ENCODE measurements at places on chromosomes 5 and 9.

DNA sequence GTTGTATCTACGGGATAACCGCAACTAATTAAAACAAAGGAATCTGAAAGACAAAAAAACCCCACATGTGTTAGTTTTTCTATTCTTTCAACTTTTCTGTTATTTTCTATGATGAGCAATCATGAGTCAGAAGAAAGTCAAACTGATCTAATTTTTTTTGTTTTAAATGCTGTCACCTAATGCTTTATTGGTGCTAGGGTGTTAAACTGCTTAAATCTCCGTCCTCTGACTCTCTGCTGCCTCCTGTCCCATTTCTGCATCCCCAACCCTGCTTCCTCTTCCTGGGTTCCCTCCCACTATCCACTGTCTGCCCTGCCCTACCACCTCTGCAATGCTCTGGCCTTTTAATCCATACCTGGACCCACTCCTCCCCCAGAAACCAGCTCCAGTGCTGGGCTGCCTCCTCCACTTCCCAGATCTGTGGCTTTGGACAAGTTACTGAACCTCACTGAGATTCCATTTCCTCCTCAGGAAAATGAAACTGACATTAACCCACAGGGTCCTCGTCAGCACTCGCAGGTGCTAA lies 15.7 kb downstream of the PTPN3 start:
- DNase-seq: peak; percentile 31

DNA sequence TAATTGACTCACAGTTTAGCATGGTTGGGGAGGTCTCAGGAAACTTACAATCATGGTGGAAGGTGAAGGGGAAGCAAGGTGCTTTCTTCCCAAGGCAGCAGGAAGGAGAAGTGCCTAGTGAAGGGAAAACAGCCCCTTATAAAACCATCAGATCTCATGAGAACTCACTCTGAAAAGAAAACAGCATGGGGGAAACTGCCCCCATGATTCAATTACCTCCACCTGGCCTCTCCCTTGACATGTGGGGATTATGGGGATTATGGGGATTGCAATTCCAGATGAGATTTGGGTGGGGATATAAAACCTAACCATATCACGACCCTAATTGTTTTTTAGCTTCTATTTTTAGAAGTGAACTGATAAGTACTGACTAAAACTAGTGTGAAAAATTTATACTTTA lies 1377.5 kb upstream of the DMAC1 start:
- no peak for DNase-seq

- DNase-seq: no peak
Measured at GRCh38 chr9:27632254-27632653, 59.0 kb upstream of the C9orf72 start.

GRCh38 chr9:4098031-4098430 lies 201.8 kb downstream of the GLIS3 start:
- DNase-seq: no peak

DNA sequence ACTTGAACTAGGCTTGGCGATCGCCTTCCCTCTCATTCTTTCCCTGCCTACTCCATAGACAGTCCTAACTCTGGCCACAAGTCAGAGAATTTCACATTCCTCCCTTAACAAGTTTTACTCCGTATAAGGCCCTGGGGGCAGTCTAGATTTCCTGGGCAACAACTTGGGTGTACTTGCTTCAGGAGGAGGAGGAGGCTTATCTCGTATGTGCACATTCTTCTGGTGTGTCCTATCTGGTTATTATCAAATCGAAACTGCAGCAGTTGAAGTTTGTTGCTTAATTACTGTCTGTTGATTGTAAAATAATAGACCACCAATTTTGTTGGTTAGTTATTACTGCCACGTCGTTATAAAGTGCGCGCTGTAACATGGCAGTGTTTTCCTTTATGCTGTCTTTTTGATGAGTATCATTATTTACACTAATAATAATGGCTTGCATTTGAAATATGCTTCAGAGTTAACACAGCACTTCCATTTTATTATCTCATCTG lies 42.0 kb downstream of the PIP5K1B start:
- no peak for DNase-seq

GRCh38 chr5:142670804-142671203 lies 15.1 kb downstream of the FGF1 start:
- no peak for DNase-seq

- no peak for DNase-seq
Measured at GRCh38 chr5:120872297-120872696, 408.2 kb downstream of the PRR16 start.

DNA sequence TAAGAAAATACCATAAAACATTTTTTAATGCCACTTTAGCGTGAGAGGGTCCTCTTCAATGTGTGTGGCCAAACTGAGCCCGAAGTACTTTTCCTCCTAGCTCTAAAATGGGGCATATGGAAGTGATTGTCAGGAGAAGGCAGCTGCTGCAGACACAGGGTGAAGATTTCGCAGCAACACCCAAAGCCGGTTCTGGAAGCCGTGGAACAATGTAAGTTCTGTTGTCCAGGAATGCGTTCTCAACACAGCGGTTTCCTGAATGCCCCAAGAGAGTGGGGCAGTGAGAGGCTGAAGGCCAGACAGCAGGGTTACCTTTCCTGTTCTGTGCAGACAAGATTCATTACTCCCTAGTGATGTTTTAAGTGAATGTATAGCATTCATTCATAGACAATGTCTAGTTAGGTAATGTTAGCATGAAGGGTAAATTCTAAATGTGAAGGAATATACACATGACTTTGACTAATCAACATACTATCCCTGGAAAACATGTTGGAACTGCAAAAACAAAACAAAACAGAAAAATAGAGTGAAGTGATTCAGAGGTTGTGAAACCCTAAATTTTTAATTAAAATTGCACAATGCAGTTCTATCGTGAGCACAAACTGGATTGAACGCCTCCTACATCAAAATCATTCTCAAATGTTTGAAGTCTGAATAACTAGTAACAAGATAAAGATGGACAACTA lies 197.0 kb upstream of the SEMA6A start:
- no peak for DNase-seq

DNA sequence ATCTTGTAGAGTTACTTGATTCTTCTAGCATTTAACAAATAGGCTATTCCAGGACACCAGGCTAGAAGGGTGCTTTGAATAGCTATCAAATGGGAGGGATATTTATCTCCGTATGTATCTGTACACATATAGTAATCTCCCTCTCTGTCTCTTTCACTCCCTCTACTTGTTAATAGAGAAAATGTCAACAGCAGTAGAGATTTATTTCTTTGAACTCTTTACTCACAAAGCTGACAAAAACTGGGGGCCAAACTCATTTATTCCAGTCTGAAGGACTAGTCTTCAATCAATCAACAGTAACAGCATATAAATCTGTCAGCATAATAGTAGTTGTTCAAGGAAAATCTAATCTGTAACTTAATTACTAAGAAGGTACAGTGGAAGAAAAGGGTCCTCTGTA lies 78.2 kb upstream of the FER start:
- DNase-seq: no peak

GRCh38 chr5:176533894-176534611 lies 3.1 kb downstream of the RNF44 start:
- DNase-seq: no peak

DNA sequence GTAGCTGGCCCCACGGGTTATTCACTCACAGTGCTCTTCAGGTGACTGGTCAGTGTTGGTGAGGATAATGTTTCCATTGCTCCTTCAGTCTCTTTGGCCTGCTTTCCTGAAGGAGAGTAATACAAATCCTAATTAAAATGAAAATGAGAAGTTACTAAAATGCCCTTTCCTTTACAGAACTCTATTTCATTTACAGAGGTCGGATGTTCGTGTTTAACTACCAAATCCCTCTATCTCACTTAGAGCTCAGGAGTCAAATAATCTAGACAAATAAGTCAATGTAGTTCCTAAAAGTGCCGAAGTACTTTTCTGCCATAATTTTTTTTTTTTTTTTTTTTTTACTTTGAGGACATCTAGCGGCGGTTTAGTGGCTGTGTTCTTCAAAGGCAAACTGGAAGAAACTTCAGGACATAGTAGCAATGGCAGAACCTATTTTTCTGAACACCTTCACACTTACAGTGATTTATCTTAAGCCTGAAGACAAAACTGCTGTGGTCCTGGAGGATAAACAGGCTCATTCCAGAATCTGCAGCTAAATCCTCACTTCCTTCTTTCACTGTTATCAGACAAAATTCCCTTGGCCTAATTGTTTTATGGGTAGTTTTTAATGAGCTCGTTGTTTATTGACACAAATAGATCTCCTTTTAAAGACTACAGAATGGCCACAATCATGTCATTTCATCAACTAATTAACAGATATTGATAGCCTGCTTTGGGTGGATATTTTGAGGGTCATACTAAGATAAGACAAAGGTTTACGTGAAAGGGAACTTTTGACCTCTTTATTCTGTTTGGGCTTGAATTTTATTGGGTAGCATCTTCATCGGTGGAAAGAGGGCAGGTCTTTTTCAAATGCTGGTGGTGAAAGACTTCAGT lies 207.6 kb upstream of the DMRTA1 start:
- peak; percentile 78 for DNase-seq

DNA sequence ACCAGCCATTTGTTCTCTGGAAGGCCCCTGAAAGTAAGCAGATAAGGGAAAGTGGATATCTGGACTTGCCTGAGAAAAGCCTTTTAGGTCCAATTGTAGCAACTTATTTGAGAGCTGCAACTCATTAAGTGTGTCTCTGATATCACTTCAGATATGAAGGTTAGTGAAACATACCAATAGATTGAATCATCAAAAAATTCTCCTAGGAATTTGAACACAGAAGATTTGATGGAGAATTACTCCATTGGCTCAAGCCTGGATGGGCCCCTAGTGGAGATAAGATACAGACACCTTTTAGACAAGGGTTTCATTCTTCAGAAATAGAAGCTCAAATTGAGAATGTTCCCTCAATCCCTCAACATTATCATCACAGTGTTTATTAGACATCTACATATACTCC lies 356.7 kb downstream of the NDUFS4 start:
- DNase-seq: peak; percentile 38

DNA sequence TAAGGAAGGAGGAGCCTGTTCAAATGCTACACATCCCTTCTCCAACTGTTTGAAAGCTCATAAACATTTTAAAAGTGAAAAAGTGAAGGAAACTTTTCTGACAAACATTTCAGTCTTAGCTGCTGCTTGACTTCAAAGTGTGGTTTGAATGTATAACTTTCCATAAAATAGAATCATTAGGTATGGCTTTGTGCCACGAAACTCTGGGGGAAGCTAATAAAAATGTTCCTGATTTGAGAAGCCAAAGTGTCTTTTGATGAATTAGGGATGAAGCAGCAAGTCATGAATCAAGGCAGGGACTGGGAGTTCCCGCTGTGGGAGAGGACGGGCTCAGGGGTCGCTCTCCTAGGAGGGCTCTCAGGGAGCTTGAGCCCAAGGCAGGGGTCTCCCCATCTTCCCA lies 15.3 kb downstream of the MVB12B start:
- DNase-seq: no peak

- peak; percentile 89 for DNase-seq
Measured at GRCh38 chr5:150637245-150638052, 3.0 kb upstream of the SYNPO start.

DNA sequence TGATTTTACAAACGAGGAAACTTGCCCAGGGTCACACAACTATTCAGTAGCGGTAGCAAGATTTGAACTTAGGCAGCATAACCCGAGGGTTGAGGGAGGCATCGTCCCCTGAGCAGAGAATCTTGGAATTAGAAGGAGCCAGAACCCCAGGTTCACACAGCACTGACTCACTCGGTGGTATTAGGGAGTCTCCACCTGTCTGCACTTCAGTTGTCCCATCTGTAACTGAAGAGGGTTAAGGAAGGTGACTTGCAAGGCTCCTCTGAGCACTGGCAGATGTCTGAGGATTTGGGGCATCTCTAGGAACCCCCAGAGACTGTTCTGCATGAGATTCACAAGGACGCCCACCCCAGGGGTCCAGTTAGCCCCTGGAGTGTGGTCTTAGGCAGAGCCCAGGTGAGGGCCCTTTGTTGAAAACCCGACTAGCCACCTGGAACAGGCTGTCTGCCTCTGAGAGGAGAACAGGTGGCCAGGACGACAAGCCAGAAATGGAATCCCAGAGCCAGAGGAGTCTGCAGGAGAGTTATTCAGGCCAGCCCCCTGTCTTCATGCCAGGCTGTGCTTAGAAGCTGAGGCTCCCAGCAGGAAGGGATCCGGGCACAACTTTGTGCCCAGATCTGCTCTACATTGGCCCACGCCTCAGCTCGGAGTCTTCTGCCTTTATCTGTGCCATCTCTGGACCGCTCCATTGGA lies 50.0 kb upstream of the ORM1 start:
- no peak for DNase-seq

DNA sequence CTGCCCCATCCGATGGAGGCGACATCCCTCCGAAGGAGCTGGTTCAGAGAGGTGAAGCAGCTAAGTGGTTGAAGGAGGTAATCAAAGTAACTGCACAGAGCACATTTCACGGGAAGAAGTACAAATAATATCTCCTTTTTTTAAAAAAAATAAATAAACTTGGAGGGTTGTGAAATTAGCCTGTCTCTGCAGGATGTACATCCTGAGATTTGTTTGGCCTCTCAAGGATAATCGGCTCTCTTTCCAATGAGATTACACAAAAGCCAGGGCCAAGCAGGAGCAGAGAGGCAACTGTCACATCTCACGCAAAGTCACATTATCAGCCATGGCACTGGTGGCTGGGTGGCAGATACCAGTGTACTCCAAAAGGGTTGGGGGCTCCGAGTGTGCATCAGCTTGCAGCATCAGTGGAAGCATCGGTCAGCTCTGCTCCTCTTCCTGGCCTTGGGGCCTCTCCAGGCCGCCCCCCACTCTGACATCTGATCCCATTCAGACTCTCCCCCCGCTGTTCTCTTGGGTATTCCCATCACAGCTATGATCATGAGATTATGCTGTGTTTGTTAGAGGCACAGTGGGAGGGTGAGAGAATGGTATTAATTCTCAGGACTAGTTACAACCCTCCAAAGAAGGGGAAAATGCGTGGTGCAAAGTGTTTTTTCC lies 109.9 kb downstream of the UGCG start:
- DNase-seq: no peak

DNA sequence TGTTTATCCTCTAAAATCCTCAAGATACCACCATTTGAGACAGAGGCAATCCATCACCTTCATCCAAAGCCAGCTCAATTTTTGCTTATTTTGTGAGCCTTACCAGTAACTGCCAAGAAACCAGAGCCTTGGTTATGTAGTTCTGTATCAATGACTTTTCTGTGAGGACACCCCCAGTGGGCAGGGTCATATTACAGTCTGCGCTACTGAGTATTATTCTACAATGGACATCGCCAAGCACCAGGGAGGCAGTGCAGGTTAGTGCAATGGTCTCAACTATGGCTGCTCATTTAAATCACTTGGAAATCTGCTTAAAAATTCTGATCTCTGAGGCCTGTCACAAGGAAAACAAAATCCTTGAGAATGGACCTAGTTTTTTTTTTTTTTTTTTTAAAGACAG lies 90.5 kb upstream of the NIPAL4 start:
- DNase-seq: no peak
